ENCODE measurements at places on chromosomes 13 and 19.

DNA sequence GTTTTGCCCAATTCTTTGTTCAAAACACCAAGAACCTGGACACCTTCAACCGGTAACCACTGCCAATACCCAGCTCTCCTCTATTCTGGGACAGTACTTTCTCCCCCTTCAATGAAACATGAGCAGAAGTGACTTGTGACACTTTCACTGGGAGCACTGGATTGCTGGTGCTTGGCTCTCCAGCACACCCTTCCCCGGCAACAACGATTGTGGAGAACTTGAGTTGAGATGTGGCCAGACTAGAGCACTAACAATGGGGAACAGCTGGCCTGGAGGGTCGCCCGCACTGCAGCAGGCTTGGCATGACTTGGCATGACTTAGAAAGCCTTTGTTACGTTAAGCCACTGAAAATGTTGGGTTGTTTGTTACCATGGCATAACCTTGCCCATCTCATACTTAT, 7.5 kb upstream of the B3GLCT start:
- no peak for DNase-seq

- no peak for DNase-seq
Observed at GRCh38 chr13:58495668-58496067, 864.1 kb downstream of the PCDH17 start.

GRCh38 chr13:99197117-99197651, 3.5 kb upstream of the UBAC2 start:
- no peak for DNase-seq

DNA sequence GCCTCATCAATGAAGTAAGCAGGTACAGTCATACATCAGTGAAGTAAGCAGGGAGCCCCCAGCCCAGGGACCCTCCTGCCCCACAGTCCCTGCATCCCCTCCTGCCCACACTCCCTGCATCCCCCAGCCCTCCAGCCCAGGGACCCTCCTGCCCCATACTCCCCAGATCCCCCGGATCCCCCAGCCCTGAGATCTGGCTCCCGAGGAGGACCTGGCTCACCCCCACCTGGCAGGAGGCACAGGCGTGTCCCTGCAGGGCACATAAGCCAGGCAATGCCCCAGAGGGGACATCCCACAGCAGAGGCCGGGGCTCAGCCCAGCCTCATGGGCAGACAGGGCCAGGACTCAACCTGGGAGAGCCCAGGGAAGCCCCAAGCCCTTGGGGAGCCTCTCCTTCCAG, 53.6 kb upstream of the TPM4 start:
- no peak for DNase-seq

- no peak for DNase-seq
Observed at GRCh38 chr13:46480131-46480530, 72.8 kb upstream of the LRCH1 start.

- no peak for DNase-seq
Observed at GRCh38 chr13:30391956-30392680, 30.2 kb upstream of the UBE2L5 start.

DNA sequence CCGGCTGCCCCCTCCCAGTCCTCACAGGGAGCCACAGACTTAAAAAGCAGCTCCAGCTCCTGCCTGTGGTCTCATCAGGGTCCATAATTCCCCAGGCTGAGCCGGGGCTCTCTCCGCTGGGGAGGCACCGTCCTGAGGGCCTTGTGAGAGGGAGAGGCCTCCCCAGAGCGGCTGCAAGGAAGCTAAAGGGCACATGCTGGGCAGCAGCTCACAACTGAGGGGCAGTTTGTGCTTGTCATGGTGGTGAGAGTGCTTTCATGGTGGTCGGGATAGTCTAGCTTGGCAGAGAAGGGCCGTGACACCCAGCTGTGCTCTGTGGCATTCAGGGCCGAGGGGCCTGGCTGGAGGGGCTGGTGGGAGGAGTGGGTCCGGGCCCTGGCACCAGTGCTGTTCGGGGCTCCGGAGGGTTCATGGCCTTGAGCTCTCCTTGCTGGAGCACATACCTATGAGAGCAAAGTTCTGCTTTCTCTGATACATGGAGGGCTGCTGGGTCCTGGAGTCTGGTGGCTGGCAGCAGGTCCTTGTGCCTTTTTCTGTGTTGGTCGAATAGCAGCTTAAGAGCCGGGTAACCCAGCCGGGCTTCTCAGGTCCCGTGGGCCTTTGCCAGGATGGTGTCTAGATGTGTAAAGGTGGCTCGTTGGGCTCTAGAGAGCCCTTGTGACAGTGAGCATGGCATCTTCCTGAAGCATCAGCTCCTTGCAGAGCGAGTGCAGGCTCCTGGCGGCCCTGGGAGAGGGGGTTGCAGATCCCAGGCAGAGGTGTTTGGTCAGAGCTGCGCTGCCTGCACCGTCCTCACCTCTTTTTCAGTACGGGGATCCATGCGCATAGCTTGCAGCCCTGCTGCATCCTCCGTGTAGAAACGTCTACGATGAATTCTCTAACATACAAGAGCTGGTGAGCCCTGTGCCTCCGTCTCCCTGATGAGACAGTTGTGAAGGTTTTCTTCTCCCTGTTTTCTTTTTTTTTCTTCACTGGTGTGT, 8.8 kb downstream of the UPF1 start:
- DNase-seq: no peak

DNA sequence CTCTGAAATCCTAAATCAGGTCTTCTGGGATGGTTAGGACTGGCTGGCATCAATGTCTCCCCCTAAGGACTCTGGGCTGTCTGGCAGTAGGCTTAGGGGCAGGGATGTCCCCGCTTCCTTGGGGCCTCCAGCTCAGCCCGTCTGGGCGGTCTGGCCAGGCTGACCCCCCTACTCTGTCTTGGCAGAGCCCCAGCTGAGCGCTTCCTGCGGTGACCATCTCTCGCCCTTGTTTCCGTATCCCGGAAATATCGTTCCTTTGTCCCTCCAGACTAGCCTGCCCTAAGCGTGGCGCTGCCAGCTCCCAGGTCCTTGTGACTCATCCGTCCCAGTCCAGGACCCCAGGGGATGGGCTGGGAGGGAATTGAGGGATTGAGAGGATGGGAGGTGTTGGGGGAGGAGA, 11.3 kb downstream of the GTPBP3 start:
- DNase-seq: no peak

- DNase-seq: peak; percentile 62
Observed at GRCh38 chr19:46537136-46538097, 41.8 kb upstream of the PNMA8B start.

DNA sequence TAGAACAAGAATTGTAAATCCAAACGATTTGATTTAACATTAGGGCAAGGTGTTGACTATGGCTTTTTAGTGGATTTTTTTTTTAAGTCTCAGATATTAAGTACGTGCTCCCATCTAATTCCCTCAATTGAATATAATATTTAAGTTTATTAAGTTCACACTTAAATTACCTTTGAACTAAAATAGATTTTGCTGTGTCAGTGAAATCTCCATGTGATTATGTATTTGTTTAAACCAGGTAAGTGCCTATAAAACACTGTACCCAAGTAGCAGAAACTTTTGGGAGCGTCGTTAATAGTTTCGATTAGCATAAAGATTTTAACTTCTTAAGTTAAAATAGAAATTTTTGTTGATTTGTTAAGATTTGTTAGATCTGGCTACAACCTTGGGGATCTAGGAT, 1.6 kb downstream of the CLN5 start:
- DNase-seq: no peak

- DNase-seq: no peak
Observed at GRCh38 chr19:29819986-29820385, 8.2 kb downstream of the CCNE1 start.

DNA sequence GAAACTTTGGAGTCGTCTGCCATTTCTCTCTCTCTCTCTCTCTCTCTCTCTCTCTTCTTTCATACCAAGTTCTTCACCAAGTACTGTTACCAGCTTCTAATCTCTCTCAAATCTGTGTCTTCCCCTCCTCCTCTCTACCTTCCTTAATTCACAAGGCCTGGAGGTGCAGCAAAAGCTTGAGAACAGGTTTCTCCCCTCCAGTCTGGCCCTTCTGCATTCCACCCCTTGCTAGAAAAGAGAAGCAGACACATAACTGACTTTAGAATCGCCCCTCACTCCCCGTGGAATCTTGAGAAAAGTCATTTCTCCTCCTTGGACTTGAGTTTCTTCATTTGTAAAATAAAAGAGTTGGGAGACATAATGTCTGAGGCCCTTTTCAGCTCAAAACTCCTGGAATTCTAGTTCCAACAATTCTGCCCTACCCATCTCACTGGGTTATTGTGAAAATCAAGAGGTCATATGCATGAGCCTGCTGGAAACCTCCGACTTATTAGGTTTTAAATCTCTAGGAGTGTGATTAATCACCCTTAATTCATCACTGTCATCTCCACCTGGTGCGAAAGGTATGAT, 20.4 kb downstream of the AMER2 start:
- no peak for DNase-seq

- no peak for DNase-seq
Observed at GRCh38 chr13:40207001-40207478, 459.4 kb downstream of the FOXO1 start.

DNA sequence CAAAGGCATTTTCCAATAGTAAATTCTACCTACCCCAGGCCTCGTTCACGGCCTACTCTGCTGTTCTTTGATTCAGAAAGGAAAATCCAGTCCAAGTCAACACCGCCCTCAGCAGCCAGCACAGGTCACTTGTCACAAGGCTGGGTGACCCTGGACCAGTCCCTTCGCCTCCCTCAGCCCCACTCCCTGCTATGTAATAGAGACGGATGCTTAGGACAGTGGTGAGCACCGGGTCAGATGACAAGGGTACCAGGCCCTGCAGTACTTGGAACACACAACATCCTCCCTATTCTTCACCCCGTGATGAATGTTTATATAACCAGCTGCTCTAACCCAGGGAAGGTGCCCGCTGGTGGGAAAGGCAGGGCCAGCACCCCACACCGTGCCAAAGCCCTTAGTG, 14.3 kb downstream of the LATS2 start:
- no peak for DNase-seq

DNA sequence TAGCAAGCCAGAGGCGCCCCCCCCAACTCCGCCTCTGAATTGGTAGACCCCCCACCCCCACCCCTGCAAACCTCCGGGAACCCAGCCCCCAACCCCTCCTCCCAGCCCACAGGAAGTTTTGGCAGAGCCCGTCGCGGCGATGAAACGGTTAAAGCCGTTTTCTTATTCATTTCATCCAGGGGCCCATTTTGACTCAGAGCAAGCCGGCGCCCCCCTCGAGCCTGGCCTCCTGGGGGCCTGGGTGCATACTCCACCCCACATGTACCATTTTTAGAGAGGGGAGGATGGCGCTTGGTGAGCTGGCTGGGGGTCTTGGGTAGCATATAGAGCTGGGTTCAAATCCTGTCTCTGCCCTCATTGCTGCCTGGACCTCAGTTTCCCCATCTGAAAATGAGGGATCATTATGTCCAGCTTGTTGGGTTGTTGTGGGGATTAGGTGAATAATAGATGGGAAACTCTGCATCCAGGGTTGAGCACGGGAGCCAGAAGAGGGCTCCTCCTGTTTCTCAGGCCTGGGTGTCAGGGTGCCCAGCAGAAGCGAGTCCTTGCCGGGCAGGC, 7.9 kb upstream of the JUNB start:
- peak; percentile 65 for DNase-seq

- DNase-seq: no peak
Observed at GRCh38 chr13:111559612-111560403, 239.4 kb downstream of the TEX29 start.

DNA sequence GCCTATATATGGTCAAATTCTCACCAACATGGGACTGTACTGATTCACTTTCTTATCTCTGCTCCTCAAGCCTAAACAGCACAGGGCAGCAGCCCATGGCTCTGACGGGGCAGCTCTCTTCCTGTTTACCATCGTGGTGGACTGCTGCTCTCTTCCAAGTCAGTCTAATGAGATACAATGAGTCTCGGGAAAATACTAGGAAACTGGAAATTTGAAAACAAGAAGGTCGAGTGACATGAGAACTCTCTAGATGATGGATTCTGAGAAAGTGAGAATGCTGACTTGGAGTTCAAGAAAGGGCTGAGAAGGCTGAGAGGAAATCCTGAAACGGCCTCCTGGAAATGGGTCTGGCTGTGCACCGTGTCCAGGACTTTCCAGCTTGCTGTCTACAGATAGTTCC, 122.8 kb upstream of the ARGLU1 start:
- DNase-seq: no peak

GRCh38 chr19:42246143-42246921, 3.9 kb upstream of the GSK3A start:
- no peak for DNase-seq

Data from activated CD4-positive, alpha-beta memory T cell treated with anti-CD3 and anti-CD28 coated beads, Interleukin-2, amount 10 ng/mL, durations not matched to agents 7 days and 5 days (primary cell).